ENCODE measurements at places on chromosomes 6 and 20.

- peak; percentile 34 for DNase-seq
Measured at GRCh38 chr6:140101367-140101766, 726.9 kb upstream of the CITED2 start.

DNA sequence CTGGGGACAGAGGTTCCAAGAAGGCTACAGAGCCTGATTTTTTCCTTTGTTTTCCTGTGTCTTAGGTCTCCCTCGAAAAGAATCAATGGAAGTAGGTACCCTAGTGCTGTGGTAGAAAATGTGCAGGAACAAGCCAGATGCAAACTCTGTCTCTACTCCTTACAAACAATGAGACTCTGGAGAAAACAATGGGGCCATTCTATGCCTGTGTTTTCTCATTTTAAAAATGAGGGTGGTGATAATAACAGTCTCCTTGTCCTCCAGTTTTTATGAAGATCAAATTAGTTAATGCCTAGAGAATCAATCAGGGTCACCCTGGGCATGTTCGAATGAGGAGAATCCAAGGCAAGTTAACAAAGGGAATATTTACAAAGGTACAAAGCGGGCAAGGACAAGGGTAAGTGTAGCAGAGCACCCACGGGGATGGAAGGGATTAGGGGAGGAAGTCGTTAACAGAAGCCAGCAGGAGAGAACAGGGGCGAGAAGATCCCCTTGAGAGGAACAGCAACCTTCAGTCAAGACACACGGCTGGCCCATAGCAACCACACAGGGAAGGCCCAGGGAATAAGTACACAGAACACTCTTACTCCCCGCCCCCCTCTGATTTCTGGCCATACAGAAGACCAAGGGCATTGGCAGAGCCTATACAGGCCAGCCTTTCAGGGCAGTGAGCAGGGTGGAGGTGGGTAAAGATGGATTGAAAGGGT lies 342.8 kb downstream of the PTPRT start:
- no peak for DNase-seq

- DNase-seq, result no peak
Measured at GRCh38 chr6:73823832-73824231, 127.8 kb downstream of the CD109 start.

GRCh38 chr20:40189621-40190020 lies 499.4 kb downstream of the MAFB start:
- DNase-seq, result no peak

DNA sequence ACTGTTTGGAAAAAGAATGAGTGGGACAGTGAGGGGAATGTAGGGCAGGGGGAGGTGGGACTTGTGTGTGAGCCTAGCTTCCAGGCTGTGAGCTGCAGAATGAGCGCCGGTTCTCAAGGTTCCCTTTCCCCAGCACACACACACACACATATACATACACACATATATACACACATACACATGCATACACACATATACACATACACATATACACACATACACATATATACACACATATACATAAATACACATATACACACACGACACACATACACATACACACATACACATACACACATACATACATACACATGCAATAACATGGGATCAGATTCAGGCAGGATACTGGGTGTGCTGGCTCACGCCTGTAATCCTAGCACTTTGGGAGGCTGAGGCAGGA lies 66.5 kb downstream of the CNBD2 start:
- no peak for DNase-seq

DNA sequence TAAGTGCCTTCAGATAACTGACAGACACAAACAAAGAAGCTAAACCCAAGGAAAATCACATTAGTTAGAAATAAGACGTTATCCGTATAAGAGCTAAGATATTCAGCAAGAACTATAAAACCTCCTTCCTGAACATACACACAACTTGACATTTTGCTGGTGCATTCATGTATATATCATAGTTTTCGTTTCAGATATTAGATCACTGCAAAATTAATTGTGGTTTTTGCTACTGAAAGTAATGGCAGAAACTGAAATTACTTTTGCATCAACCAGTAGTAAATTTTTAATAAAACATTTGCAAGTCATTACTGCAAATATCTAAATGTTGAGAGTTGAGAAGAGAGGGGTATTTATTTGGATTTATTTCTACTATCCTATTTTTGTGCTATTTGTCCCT lies 26.1 kb upstream of the KCNQ5 start:
- no peak for DNase-seq

DNA sequence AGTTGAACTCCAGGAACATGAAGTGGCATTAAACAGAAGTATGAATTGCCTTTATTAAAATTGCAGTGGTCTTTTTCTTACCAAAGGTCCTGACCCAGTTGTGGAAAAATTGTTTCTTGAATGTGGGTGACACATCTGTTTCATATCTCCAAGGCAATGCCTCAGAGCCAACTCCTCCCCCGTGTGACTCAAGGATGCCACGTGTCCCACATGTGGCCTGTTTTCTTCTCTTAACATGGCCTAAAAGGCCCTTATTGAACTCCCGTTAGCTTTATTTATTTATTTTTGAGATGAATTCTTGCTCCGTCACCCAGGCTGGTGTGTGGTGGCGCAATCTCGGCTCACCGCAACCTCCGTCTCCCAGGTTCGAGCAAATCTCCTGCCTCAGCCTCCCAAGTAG lies 128.4 kb upstream of the ESR1 start:
- no peak for DNase-seq

- no peak for DNase-seq
Measured at GRCh38 chr6:170034294-170034693, 256.6 kb downstream of the DLL1 start.

- DNase-seq, result no peak
Measured at GRCh38 chr20:61745397-61746146, 320.1 kb downstream of the TAF4 start.

DNA sequence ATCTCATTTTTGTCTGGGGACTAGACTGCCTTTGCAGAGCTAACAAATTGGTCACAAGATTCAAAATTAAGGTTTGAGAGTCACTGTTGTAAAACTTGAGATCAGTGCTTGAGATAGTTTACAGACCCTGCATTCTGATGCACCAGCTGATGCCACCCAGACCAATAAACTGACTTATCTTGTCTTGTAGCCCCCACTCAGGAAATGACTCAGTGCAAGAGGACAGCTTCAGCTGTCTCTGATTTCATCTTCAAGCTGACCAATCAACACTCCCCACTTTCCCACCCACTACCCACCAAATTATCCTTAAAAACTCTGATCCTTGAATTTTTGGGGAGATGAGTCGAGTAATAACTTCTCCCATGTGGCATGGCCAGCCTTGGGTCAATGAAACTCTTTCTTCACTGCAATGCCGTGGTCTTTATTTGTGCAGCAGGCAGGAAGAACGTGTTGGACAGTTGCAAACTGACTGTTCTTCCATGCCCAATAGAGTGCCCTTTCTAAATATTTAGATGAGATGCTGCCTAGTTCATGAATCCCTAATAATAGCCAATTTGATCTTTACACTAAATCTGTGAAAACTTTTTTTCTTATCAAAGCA lies 48.3 kb upstream of the PROKR2 start:
- DNase-seq, result no peak

DNA sequence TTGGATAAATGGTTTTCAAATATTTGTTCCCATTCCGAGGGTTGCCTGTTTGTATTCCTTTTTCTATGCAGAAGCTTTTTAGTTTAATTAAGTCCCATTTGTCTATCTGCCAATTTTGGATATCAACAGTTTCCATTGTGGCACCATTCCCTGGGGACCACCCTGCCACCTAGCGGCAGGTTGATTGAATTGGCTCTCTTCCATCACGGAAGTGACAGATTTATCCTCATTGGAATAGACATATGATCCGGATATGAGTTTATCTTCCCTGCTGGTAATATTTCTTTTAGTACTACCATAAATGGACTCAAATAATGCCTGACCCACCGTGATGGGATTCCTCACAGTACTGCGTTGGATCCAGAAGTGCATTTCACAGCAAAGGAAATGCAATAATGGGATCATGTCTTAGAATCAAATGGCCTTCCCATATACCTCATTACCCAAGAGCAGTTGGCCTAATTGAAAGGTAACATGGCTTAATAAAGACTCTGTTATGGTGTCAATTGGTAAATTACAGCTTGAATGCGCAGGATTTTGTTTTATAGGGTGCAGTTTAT lies 327.0 kb downstream of the BMP2 start:
- no peak for DNase-seq

- DNase-seq, result no peak
Measured at GRCh38 chr6:34529665-34530327, 26.3 kb downstream of the SPDEF start.

DNA sequence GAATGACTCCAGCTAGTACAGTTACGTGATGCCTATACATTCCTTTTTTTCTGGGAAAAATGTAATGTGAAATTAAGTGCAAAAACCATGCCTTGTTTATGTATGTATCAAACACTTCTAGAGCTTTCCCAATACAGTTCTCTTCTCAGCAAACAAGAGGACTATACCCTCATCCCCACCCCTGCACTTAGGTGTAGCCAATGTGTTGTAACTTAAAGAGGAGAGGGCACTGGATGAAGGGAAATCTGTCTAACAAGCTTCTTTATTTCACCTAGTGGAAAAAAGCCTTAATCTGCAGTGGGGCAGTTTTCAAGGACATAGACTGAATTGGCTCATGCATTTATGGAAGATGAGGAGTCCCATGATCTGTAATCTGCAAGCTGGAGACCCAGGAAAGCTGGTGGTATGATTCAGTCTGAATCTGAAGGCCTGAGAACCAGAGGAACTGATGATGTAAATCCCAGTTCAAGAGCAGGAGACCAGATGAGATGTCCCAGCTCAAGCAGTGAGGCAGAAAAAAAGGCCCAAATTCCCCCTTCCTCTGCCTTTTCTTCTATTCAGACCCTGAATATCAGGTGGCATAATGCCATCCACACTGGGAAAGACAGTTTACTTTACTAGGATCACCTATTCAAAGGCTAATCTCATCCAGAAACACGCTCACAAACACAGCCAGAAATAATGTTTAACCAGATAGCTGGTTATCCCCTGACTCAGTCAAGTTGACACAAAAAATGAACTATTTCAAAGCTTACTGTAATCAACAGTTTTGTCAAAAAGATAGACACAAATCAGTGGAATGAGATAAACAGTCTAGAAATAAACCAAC lies 25.8 kb upstream of the SLC17A3 start:
- DNase-seq, result no peak

GRCh38 chr6:14084388-14084787 lies 33.2 kb upstream of the CD83 start:
- DNase-seq, result no peak

GRCh38 chr6:17883665-17884497 lies 103.6 kb downstream of the KIF13A start:
- no peak for DNase-seq

DNA sequence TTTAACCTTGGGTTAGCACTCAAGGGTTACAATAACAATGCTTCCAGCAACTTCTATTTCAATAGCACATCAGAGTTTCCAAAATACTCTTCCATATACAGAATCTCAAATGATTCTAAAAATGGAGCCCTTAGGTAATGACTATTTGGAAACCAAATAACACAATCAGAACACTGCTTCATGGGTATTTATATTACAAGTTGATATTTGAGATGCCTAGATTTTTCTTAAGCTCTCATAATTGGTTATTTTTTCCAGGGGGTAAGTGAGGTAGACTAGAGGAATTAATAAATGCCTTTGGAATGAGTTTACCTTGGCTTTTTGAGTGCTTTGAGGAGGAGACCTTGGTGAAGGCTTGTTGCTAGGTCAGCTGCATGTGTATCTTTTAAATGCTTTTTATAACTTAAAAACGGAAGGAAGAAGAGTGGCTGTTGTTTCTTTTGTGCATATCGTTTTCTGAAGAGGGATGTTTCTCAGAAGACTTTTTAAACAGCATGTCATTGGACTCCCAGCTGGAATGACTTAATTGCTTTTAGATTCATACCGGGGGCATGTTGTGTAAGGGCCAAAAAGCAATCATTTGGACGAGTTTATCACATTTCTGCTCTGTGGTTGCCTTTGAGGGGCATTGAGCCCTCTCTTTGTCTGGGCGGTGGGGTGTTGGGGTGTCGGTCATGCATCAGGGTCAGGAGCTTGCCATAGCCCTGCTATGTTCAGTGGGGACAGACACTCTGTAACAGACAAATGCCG lies 186.0 kb downstream of the DTNBP1 start:
- no peak for DNase-seq
